ENCODE measurements at places on chromosomes 12 and 14. TPM values are rescaled to one million over a fixed set of nuclear protein-coding genes. Genes with fewer than 3 reads are reported as not detected.

Gene CLEC4E
- 12.6 TPM for total RNA-seq

Gene SLC24A4
- total RNA-seq = 4.5 TPM

- H3K4me3 ChIP-seq = no peak overlapping the region
- no peak for DNase-seq
- no peaks in the 10 kb centered on the region for H3K27me3 ChIP-seq
- H3K4me1 ChIP-seq = peaks cover 23% of the 10 kb centered on the region
These were observed 2.4 kb downstream of the DHRS2 start for GRCh38 chr14:23638414-23639047.

DNA sequence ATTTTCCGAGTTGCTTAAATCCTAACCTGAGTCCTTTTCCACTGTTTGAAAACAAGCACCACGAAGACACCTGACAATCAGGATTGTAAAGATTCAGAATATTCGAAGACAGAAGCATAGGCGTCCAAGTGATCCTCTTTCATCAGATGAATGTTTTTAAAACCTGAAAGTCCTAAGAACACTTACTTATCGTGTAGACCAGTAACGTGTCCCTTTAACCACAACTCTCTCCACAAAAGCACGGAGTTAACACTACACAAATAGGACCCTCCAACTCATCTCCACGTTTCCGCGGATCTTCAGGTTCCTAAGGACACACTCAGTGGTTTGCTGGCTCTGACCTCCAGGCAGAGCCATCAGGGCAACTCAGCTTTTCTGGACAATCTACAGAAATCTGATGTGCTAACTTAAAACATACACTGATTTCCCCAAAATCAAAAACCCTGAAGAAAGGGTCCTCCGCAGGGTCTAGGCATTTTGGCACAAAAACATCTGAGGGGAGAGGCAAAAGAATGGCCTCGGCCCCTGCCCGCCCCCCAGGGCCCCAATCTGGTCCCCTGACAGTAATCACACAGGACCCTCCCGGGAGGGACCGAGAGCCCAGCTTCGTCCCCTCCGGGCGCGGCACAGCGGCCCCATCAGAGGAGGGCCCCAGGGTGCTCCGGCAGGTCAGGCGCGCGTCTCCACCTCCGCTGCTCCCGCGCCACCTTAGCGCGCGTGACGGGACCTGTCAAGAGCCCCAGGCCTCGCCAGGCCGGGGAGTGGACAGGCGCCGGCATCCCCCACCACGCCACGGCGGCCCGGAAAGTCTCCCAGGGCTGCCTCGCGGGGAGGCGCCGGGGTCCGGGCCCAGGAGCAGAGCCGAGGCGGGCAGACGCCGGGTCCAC, 925 bp downstream of the DICER1 start:
- no peaks in the 10 kb centered on the region for H3K36me3 ChIP-seq
- H3K4me1 ChIP-seq = peaks cover 69% of the 10 kb centered on the region
- peak; percentile 93 for DNase-seq
- H3K4me3 ChIP-seq = peak overlapping the region; percentile 60

Gene CLEC4D
- total RNA-seq = 7.6 TPM

DNA sequence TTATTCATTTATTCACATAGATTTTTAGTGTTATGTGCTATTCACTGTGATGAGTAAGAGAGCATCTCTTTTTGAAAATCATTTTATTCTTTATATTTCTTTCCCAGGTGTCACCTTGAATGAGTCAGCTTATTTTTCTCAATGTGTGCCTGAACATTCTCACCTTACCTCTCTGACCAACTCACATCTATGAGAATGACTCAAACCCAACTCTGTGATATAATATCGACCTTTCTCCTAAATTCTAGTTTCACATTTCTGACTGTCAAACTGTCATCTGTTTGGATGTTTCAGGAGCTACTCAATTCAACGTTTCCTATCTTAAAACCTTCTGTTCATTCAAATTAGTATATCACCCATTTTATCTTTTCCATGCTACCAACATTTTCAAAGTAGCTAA, 630.8 kb downstream of the RERGL start:
- H3K4me3 ChIP-seq = no peak overlapping the region
- no peaks in the 10 kb centered on the region for H3K36me3 ChIP-seq
- H3K4me1 ChIP-seq = no peaks in the 10 kb centered on the region

Gene ING4
- total RNA-seq = 68.8 TPM

Gene FOXJ2
- 17.0 TPM for total RNA-seq

- no peak for DNase-seq
- peaks cover 67% of the 10 kb centered on the region for H3K27me3 ChIP-seq
- no peak overlapping the region for H3K27ac ChIP-seq
- H3K4me3 ChIP-seq = no peak overlapping the region
- no peaks in the 10 kb centered on the region for H3K36me3 ChIP-seq
- H3K4me1 ChIP-seq = peaks cover 8% of the 10 kb centered on the region
These were observed 11.9 kb downstream of the TMEM52B start for GRCh38 chr12:10190558-10191388.

DNA sequence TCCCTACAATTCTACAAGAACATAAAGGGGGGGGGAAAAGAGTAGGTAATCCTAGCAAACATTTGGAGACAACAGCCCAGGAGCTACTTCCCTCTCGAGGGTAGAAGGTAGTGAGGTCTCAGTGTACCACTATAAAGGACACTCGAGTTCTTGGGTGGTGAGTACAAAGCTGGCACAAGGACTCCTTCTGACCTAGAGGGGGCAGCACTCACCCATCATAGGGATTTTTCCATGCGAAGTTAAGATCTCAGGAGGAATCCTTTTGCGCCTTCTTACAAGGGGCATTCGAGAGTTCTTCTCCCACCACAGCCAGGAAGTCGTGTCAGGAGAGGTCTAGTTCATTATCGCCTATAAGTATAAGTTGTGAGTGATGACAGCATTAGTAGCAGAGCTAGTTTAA, 200.2 kb upstream of the RBM19 start:
- H3K27me3 ChIP-seq = no peaks in the 10 kb centered on the region
- H3K27ac ChIP-seq = no peak overlapping the region
- no peak for DNase-seq
- H3K36me3 ChIP-seq = no peaks in the 10 kb centered on the region
- H3K4me3 ChIP-seq = no peak overlapping the region

Gene KRT72
- total RNA-seq = 0.63 TPM

- no peaks in the 10 kb centered on the region for H3K36me3 ChIP-seq
- H3K27me3 ChIP-seq = no peaks in the 10 kb centered on the region
These were observed 153.7 kb upstream of the ALG10B start for GRCh38 chr12:38162708-38163441.

Gene ITGA7
- 20.2 TPM for total RNA-seq

Gene KRT5
- not detected for total RNA-seq

- no peak overlapping the region for H3K27ac ChIP-seq
- H3K36me3 ChIP-seq = no peaks in the 10 kb centered on the region
- no peaks in the 10 kb centered on the region for H3K27me3 ChIP-seq
These were observed 4.9 kb upstream of the NEMF start for GRCh38 chr14:49857427-49858003.

Gene AICDA
- 0.79 TPM for total RNA-seq

GRCh38 chr14:77618381-77618970, 2.0 kb upstream of the SPTLC2 start:
- H3K27ac ChIP-seq = no peak overlapping the region
- DNase-seq = no peak

Gene TAS2R31
- 4.9 TPM for total RNA-seq

DNA sequence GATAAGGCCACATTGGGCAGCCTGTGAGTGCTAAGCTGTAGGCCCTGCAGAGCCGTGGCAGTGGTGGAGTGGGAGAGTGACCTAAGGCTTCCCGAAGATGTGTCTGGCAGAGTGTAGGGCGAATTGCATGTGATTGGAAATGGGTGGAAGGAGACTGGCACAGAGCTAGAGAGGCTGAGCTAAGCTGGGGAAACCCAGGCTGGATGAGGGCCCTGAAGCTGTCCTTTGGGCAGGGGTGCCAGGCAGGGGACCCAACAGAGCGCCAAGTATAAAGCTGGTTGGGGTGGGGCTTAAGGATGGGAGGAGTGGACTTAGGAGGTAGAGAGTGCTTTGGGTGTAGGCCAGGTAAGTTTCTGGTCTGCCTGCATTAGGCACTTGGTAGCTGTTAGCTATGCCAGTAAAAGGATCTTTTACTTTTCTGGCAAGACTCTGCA, 47.9 kb downstream of the WDR20 start:
- H3K27ac ChIP-seq = no peak overlapping the region
- H3K4me1 ChIP-seq = peaks cover 23% of the 10 kb centered on the region
- H3K4me3 ChIP-seq = no peak overlapping the region
- H3K27me3 ChIP-seq = no peaks in the 10 kb centered on the region

Gene APOF
- not detected for total RNA-seq

- H3K27me3 ChIP-seq = no peaks in the 10 kb centered on the region
- no peaks in the 10 kb centered on the region for H3K36me3 ChIP-seq
- no peak overlapping the region for H3K27ac ChIP-seq
These were observed 357.3 kb upstream of the DDHD1 start for GRCh38 chr14:53510281-53510912.

Gene TPH2
- total RNA-seq = not detected

DNA sequence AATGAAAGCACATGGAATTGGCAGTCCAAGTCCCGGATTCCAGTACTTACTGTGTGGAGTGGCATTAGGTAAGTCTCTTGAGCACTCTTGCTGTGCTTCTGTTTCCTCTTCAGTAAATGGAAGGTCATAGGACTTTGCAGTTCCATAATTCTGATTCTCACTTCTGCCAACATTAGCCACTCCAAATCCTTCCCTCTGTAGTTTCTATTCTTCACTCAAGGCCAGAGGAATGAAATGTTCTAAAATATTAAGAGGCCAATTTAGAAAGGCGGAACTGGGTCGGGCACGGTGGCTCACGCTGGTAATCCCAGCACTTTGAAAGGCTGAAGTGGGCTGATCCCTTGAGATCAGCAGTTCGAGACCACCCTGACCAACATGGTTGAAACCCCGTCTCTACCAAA, 19.8 kb upstream of the SLC5A8 start:
- no peaks in the 10 kb centered on the region for H3K4me1 ChIP-seq
- H3K36me3 ChIP-seq = no peaks in the 10 kb centered on the region
- no peak for DNase-seq
- H3K4me3 ChIP-seq = no peak overlapping the region
- H3K27ac ChIP-seq = peak overlapping the region; percentile 17

GRCh38 chr14:54252072-54252730, 144.6 kb upstream of the CDKN3 start:
- no peaks in the 10 kb centered on the region for H3K36me3 ChIP-seq
- peaks cover 9% of the 10 kb centered on the region for H3K27me3 ChIP-seq
- no peak overlapping the region for H3K4me3 ChIP-seq
- no peak overlapping the region for H3K27ac ChIP-seq

GRCh38 chr12:32217354-32218310, 111.0 kb downstream of the BICD1 start:
- no peak overlapping the region for H3K27ac ChIP-seq
- H3K4me1 ChIP-seq = no peaks in the 10 kb centered on the region
- peaks cover 26% of the 10 kb centered on the region for H3K36me3 ChIP-seq
- no peak overlapping the region for H3K4me3 ChIP-seq

DNA sequence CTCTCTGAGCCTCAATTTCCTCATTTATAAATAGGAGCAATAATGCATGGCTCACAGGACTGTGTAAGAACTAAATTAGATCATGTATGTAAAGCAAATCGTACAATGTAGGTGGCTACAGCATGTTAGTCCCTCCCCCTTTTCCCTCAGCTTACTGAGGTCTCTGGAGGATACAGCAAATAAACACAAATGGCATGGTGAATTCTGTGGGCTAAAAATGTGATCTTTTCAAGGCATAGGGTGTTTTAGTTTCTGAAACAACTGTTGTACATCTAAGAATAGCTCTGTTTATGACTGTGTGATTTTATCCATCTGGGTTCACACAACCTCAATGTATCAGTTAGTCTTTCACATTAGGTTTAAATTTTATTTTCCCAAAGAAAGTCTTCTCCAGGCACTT, 121.2 kb upstream of the PLEKHG7 start:
- no peaks in the 10 kb centered on the region for H3K36me3 ChIP-seq
- H3K4me1 ChIP-seq = no peaks in the 10 kb centered on the region
- no peak for DNase-seq
- H3K27ac ChIP-seq = no peak overlapping the region

- DNase-seq = no peak
- H3K4me1 ChIP-seq = no peaks in the 10 kb centered on the region
- no peaks in the 10 kb centered on the region for H3K27me3 ChIP-seq
- no peak overlapping the region for H3K27ac ChIP-seq
- H3K4me3 ChIP-seq = no peak overlapping the region
- H3K36me3 ChIP-seq = no peaks in the 10 kb centered on the region
These were observed 128.7 kb downstream of the RGS6 start for GRCh38 chr14:72060917-72061316.

DNA sequence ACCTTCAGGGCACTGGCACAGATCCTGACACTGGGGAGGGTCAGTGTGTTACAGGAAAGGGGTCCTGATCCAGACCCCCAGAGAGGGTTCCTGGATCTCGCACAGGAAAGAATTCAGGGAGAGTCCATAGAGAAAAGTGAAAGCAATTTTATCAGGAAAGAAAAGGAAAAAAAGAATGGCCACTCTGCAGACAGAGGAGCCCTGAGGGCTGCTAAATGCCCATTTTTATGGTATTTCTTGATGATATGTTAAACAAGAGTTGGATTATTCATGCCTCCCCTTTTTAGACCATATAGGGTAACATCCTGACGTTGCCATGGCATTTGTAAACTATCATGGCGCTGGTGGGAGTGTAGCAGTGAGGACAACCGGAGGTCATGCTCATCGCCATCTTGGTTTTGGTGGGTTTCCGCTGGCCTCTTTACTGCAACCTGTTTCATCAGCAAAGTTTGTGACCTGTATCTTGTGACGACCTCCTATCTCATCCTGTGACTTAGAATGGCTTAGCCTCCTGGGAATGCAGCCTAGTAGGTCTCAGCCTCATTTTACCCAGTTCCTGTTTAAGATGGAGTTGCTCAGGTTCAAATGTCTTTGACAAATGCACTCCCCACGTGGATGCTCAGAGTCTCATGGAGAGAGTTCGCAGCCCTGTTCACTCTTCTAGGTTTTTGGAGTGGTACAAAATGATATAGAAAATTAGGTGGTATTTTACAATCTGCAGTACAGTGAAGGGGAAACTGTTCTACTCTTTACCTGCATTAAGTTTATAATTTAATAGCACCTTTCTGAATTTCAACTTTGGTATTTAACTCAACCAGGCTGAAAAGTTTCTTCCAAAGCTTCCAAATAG, 1363.7 kb upstream of the TMEM132C start:
- H3K36me3 ChIP-seq = no peaks in the 10 kb centered on the region
- H3K27me3 ChIP-seq = no peaks in the 10 kb centered on the region
- H3K4me3 ChIP-seq = no peak overlapping the region
- DNase-seq = no peak
- no peak overlapping the region for H3K27ac ChIP-seq
- H3K4me1 ChIP-seq = no peaks in the 10 kb centered on the region

DNA sequence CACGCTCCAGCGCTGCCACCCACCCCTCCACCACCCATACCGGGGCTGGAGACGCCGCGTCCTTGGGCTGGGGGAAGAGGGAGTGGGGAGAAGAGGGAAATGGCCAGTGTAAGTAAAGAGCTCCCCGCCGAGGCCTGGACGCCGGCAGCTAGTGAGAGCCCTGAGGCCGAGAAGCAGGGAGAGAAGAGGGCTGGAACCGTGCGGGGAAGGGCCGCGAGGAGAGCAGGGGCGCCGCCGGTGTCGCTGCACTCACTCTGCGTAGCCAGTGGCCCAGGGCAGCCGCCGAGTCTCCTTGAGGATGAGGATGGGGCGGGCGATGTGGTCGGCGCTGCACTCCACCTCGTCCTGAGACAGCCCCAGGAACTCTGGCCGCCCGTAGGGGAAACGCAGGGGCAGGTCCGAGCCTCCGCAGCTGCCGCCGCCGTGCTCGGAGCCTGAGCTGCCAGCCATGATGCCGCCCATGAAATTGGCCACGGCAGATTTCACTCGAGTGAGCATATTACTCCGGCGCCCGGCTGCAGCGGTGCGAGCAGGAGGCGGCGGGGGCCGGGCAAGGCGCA, 631 bp downstream of the PPM1H start:
- peaks cover 39% of the 10 kb centered on the region for H3K4me1 ChIP-seq
- peak overlapping the region; percentile 70 for H3K4me3 ChIP-seq
- peaks cover 44% of the 10 kb centered on the region for H3K27me3 ChIP-seq
